Stimulated activated CD8-positive, alpha-beta memory T cell treated with anti-CD3 and anti-CD28 coated beads, Interleukin-4, amount 100 ng/mL, for 4 hours (primary cell): ENCODE measurements at places on chromosomes 2 and 18.

- peak; percentile 2 for DNase-seq
Observed at GRCh38 chr2:43293744-43294695, 67.6 kb upstream of the ZFP36L2 start.

GRCh38 chr2:62687636-62688035 is 17.9 kb upstream of the EHBP1 start:
- no peak for DNase-seq

- DNase-seq: no peak
Observed at GRCh38 chr2:53473775-53474311, 293.8 kb upstream of the CHAC2 start.

- no peak for DNase-seq
Observed at GRCh38 chr2:239277401-239278085, 123.3 kb downstream of the HDAC4 start.

DNA sequence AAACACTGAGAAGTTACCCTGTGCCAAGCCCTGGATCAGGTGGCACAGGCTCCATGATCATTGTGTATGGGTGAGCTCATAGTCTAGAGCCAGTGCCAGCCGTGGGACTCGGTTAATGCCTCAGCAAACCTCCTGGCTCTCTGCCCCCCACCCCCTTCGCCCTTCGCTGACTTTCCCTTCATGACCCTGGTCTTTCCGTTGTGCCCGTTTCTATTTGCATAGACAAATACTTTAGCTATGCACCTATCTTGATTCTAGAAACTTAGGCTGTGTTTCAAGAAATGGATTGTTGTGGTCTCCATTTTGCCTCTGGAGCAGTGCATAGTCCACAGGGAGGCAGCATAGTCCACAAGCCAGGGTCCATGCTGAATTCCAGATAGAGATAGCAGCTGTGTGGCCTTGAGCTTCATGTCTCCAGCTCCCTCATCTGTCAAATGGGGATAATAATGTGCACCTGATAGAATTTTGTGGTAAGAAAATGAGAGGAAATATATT is 44.8 kb upstream of the KDM3A start:
- DNase-seq: no peak

- DNase-seq: no peak
Observed at GRCh38 chr2:99776906-99777646, 287.3 kb upstream of the REV1 start.

GRCh38 chr2:50535971-50536759 is 495.8 kb downstream of the NRXN1 start:
- DNase-seq: no peak

DNA sequence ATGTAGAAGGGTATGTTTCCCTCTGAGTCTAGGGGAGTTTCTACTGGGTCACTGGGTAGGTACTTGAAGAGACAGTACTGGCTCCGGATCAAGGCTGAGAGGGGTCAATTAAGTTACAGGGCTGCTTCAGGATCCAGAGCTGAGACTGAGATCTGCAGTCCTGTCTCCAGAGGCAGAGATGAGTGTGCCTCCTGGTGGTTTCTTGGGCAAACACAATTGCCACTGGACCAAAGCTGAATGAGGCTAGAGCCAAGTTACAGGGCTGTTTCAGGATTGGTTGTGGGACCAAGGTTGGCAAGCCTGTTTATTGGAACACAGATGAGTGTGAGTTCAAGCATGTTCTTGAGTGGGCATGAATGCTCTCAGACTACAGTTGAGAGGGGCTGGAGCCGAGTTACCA is 157.9 kb downstream of the ADCYAP1 start:
- no peak for DNase-seq

- DNase-seq: no peak
Observed at GRCh38 chr2:241108271-241109209, 6.5 kb upstream of the MTERF4 start.

DNA sequence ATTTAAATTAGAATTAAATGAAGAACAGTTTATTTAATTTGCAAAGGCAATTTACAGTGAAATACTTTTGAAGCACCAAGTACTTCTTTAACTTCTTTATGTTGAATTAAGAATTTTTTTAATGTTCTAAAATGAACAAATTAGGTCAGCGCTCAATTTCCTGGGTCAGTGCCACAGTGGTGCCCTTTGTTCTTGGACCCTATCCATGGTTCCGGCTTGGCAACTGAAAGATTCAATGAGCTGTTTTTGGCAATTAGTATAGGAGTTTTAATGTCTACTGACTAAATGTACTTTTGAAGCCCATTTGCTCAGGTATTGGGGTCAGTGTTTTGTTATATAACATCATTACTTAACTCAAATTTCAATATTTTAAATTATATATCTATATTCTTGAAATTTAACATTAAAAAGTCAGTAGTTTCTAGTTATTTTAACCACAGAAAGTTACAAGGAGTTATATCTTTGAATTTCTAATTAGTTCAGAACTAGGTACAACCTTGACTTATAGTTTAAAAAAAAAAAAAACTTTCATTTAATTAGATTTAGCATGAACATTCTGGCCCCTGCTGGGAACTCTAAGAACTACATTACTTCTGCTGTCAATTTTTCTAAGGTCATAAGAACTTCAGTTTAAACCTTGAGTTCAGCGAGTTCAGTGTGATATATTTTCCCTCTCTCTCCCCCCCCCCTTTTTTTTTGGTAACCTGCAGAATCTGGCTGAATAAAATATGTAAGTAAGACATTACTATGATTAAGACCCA is 7.6 kb upstream of the MSTN start:
- DNase-seq: no peak

- no peak for DNase-seq
Observed at GRCh38 chr2:211141646-211142045, 585.2 kb downstream of the CPS1 start.

DNA sequence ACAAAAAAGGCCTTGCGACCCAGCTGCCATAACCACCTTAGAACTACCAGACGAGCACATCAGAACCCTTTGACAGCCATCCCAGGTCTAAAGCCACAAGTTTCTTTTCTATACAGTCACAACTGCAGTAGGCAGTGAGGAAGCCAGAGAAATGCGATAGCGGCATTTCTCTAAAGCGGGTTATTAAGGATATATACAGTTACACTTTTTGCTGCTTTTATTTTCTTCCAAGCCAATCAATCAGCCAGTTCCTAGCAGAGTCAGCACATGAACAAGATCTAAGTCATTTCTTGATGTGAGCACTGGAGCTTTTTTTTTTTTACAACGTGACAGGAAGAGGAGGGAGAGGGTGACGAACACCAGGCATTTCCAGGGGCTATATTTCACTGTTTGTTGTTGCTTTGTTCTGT is 48.8 kb downstream of the FEZ2 start:
- DNase-seq: no peak

DNA sequence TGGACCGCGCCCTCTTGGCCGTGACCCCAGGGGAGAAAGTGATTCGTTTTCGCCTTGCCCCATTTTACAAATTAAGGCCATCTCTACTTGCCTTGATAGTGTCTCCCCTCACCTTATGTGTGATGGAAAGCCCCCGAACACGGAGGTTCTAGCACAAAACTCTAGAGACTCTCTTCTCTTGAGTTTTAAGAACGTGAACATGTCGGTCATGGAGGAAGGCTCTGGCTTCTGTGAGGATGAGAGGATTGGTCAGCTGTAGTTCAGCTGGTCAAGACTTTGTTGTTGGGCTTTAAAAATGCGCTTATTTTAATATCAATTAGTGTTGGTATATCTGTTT is 828 bp downstream of the DYNC1I2 start:
- no peak for DNase-seq

- DNase-seq: no peak
Observed at GRCh38 chr2:7703543-7704144, 786.4 kb downstream of the RNF144A start.

DNA sequence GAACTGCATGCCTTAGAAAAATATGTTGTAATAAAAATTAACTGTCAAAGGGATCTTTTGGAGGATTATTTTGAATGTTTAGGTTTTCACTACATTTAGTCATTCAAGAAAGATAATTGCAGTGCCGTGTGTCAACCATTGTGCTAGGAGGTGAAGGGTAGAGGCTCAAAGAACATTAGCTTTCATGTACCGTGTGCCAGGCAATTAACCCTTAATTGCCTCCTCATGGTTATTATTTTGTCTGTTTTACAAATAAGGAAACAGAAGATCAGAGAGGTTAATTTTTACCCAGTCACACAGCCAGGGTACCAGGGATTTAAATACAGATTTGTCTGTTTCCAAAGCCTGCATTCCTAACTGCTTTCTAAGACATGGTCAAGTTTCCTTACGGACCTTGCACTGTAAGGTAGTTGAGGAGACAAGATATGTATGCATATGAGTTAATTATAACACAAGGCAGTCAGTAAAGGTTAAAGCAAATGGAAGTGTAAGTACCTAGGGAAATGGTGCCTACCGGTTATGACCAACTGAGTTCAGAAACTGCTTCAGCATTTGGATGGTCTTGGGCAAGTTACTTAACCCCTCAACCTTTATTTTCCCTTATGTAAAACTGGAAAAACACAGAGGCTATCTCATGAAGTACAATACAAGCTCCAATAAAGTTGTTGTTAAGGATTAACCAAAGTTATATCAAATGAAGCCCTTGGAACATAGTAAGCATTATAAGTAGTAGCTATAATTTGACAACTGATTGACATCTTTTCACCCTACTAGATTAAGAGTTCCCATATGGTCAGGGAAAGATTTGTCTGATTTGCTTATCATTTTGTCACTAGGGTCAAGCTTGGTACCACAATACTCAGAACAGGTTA is 434.9 kb downstream of the MBD2 start:
- DNase-seq: no peak

DNA sequence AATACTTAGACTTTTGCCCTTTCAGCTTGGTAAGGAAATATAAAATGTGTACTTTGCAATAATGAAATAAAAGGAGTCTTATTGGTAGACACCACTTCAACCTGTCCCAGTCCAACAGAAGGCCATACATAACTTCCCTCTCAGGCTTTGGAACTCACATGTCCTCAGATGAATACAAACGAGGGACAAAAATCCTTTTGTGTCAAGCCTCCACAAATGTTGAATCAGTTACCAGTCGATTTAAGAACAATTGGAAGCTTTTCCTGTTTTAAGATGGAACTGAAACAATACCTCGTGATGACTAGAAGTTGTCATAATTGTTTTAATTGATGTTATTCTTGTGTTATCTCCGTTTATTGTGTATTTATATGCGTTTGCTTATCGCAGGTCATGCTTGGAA is 385.1 kb upstream of the POU3F3 start:
- DNase-seq: no peak

DNA sequence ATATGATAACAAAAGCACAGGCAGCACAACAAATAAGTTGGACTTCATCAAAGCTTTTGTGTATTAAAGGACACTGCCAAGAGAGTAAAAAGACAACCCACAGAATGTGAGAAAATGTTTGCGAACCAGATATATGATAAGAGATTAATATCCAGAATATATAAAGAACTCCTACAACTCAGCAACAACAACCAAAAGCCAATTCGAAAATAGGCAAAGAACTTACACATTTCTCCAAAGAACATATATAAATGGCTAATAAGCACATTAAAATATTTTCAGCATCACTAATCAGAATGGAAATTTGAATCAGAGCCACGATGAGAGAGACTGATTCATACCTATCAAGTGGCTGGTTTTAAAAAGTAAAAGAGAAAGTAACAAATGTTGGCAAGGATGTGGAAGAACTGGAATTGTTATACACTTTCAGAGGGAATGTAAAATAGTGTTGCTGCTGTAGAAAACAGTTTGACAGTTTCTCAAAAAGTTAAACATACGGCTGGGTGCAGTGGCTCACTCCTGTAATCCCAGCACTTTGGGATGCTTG is 25.2 kb downstream of the EPB41L5 start:
- no peak for DNase-seq

DNA sequence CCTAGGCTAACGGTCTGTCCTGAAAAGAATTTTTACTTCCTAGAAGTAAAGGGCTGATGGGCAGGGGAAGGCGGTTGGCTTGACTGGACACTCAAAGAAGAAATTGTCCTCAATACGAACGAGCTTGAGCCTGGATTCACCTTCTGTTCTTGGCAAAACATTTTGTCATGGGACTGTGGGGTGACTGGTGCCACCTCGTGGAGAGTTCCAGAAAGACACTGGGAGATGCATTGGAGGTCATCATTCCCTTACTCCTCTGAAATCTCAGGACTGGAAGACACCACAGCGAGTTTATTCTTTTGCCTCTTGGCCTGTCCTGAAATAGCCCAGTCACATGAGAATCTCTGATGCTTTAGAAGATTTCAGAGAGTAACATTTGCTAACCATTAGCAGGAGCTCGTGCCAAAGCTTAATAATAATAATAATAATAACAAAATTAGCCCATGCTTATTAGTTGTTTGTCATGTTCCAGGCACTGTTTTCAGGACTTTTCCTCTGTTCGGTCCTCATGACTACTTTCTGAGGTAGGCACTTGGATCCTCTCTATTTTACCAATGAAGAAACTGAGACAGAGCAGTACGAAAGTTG is 44.5 kb downstream of the TMEM182 start:
- DNase-seq: no peak

DNA sequence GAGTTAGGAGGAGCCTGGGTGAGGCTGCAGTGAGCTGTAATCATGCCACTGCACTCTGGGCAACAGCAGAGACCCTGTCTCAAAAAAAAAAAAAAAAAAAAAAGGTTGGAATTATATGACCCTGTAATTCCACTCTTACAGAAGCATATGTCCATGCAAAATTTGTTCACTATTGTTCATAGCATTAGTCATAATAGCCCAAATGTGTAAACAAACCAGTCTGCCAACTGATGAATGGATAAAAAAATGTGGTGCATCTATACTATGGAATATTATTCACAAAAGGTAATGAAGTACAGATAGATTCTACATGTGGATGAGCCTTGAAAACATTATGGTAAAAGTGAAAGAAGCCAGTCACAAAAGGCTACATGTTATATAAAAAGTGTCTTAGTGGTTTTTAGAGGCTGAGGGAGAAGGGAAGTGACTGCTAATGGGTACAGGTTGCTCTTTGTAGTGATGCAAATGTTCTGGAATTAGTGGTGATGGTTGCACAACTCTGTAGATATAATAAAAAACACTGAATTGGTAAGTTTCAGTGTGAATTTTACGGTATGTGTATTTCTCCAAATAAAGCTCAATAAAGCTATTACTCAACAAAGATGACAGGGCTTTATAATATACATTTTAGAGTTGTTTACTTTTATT is 9.4 kb downstream of the COA5 start:
- DNase-seq: no peak

DNA sequence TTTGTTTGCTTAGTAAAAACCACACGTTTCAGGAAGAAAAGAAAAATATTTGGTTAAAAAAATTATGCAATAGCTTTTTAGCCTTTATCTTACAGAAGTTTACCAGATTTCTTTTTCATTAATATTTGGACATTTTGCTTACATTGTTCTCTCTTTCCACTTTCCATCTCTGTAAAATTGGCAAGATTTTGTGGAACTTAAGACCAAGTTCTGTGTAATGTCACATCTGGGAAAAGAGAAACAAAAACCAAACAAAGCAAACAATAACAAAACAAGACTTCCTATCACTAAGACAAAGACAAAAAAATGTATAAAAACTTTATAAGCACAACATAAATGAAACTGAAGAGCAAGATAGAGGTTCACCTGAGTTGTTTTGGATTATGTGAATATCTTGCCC is 1392.1 kb upstream of the CELF4 start:
- no peak for DNase-seq

GRCh38 chr2:69495861-69496260 is 58.6 kb upstream of the NFU1 start:
- no peak for DNase-seq

- no peak for DNase-seq
Observed at GRCh38 chr2:189327879-189328847, 113.1 kb upstream of the WDR75 start.

- DNase-seq: no peak
Observed at GRCh38 chr2:187445051-187445450, 3.0 kb downstream of the CALCRL start.
